ENCODE measurements at places on chromosomes 7 and 10. TPM values are rescaled to one million over a fixed set of nuclear protein-coding genes. Genes with fewer than 3 reads are reported as not detected.

The SAP25 gene
- 0.52 TPM for total RNA-seq

The GIMAP8 gene
- not detected for total RNA-seq

The C1QL3 gene
- total RNA-seq: not detected

The LIPM gene
- total RNA-seq: not detected

The EXOC6 gene
- 37.7 TPM for total RNA-seq

The NPFFR1 gene
- not detected for total RNA-seq

The AGK gene
- 65.2 TPM for total RNA-seq

The IGFBP3 gene
- total RNA-seq: 359 TPM

The HTR5A gene
- not detected for total RNA-seq

The TEX36 gene
- total RNA-seq: not detected

Measured in NCI-H460 (cell line).